ENCODE measurements at places on chromosomes 12 and 14.

DNA sequence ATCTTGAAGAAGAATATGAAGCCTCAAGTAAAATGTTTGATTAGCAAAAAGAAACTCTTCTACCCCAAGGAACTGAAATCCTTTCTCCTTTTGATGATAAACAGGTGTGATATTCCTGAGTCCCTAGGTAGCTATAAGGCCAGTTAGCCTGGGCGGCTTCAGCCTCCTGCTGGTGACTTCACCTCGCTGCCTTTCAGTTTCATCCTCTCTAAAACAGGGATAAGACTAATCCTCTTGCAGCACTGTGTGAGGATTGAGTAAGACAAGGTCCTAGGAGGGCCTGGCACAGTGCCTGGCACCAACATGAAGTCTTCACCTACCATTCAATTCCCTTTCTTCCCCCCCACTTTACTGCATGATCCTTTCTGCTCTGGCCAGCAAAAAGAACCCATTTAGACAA is 42.1 kb downstream of the CIT start:
- no peak for DNase-seq

DNA sequence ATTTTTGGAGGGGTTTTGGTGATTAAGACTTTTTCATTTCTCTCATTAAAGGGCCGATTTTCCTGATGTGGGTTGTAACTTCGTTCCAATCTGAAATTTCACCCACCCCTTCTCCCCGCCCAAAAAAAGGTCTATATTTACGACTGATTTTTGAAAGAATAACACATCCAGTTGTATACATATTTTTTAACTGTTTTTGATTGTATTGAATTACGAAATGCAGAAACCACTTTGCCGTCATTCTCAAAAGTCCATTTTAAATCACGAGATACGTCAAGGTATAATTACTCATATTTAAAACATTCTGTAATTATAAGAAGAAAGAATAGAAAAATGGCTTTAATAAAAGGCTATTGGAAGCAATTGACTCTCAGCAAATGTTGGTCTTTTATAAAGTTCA is 520.7 kb downstream of the MED13L start:
- no peak for DNase-seq

DNA sequence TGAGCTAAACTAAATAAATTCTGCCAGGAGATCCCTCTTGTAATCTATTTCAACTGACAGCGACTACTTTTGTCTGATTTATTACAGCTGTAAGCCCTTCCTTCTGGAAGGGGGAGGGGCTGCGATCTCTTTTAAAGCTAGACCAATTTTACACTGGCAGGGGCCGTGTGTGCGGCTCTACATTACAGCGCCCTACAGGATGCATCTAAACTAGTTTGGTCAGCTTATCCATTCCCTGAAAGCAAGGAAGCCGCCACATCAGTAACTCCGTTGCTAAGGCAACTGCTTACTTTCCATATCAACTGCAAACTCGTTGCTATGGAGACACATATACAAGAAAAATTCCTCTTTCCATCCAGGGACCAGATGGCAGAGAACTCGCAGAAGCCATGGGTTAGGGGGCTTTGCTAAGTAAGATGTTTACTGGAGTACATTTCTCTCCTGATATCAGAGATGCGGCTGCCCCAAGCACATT is 17.4 kb downstream of the FOXN3 start:
- peak; percentile 27 for DNase-seq

DNA sequence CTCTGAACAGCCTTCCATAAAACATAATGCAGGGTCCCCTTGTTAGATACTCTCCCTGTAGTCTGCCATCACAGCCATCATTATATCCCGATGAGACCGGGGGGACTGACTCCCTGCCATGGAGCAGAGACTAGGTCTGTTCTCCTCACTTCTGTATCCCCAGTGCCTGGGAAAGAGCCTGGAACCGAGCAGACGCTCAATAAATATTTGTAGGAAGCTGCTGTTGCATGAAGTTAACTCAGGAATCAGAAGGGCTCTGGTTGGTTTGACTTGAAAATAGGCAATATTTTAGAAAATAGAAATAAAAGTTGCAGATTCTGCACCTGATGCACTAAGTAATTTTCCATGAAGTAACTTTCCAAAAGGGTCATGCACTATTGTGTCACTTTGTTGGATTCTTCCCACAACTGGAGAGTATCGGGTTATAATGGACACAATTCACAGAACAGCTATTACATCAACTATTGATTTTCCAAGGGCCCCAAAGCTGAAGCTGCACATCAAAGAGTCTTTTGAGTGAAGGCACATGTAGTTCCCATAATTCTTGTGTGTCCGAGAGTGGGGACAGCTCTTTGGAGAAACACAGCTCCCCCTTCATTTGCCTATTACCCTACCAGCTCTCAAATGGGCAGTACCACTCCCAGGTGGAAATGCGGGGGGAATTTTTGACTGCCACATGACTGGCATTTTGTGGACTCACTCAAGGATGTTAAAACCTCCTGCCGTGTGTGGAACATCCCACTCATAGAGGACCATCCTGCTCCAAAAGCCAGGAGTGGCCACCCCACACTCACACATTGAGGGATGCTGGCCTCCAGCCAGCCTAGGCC is 18.8 kb downstream of the CLMN start:
- DNase-seq: no peak

DNA sequence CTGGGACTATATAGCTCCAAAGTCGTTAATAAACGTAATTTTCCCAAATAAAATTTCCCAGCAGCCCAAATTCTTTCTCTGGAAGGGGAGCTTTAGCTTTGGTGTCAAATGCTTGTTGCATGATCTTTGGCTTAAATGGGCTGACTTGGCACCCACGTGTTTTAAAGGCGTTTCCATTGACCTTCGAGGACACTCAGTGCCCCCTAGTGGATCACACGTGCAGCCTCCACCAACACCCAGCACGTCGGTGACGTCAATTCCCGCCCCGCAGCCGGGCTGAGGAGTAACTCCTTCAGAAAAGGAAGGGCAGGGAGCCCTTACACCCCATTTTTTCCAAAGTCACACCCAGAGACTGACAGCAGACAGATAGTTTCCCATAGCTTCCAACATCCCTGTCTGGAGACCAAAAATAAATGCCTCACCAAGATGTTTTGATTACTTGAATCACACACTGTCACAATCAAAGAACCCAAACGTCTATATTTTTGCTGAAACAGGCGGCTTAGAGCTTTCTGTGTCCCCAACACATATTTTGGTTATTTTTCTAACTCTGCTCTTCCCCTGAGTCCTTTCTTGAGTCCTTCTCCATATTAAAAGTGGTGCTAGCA is 707.9 kb downstream of the AACS start:
- peak; percentile 80 for DNase-seq

GRCh38 chr12:130041983-130042812 is 120.1 kb upstream of the FZD10 start:
- no peak for DNase-seq

GRCh38 chr14:103214461-103214958 is 91.2 kb downstream of the TNFAIP2 start:
- DNase-seq: no peak

- DNase-seq: no peak
These were observed 120.5 kb downstream of the KCNMB4 start for GRCh38 chr12:70486588-70486987.

GRCh38 chr14:25092258-25092740 is 42.4 kb upstream of the STXBP6 start:
- no peak for DNase-seq

- DNase-seq: peak; percentile 56
These were observed 491 bp downstream of the WDR20 start for GRCh38 chr14:102140027-102140749.

DNA sequence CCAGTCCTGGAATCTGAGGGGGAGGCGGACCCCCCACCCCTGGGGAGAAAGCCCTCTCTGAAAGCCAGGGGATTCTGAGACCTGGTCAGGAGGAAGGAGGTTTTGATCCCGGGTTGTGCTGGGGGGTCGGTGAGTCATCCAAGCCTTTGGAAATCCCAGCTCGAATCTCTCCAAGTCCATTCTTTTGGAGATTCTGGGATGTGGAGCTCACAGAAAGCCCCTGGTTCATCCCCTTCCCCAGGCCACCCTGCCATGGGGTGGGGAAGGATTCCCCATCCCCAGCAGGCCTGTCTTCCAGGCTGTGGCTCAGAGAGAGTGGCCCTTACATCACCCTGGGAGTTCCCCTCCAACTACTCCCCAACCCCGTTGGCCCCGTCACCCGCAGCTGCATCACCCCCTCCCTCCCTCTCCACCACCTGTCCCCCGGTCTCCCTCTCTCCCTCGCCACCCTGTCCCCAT is 14.3 kb downstream of the EXOC3L4 start:
- DNase-seq: peak; percentile 53

DNA sequence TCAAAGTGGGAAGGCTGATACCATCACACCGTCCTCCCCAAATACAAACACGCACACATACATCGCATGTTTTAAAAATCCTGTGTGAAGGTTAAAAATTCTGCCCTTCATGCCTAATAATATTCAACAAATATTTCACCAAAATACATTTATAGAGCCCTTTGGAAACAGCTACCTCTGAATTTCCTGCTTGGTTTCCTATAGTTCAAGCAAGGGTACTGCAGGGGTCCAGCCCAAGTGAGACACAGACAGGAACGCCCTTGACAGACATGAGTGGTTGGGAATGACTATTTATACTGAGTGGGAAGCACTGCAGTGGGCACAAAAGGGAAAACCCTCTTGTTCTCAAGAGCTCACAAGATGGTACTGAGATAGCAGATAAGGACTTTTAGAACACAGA is 51.0 kb downstream of the ST8SIA1 start:
- no peak for DNase-seq

DNA sequence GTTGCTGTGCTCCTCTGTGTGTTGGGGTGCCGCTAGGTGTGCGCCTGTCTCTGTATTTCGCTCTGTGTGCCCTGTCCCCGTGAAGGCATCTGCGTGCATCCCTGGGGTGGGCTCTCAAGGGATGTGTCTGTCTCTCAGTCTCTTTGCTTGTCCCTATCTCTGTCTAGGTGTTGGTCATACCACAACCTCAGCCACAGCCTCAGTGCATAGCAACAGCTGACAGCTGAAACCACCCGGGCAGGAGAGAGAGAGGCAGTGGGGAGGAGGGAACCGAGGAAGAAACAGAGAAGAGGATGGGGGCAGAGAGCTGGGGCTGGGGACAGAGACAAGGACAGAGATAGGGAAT is 953 bp upstream of the NXPH4 start:
- DNase-seq: peak; percentile 80

GRCh38 chr14:89941830-89942377 is 12.6 kb downstream of the EFCAB11 start:
- DNase-seq: no peak

DNA sequence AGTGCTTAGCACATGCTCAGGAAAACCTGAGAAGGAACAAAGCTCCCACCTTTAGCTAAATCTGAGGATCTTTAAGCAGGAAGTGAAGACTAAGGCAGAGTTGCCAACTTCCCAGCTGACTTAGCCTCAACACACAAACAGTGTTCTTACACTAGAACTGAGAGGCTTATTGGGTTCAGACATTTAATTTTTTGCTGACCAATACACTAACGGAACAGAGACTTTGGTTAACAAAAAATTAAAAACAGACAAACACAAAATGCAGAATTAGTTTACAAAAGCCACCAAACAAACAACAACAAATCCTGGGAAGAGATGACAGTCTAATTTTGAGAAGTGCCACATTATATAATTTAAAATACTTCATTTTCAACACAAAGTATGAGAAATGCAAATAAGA is 1123.7 kb upstream of the ATXN7L3B start:
- DNase-seq: no peak

GRCh38 chr12:122732170-122732569 is 1.5 kb upstream of the HCAR1 start:
- no peak for DNase-seq

DNA sequence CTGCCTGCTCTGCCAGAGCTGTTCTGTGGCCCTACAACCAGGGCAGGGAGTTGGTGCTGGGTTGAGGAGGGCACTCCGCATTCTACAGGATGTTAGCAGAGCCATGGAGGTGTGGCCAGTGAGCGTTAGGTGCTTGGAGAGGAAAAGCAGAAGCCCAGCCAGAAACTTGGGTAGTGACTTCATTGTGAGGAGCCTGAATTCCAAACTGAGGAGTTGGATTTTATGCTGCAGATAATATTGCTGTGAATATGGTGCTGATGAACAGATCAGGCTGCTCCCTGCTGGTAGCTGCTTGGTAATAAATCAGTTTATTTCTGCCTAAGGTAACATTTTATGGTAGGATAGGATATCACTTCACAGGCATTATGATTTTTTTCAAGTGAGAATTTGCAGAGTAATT is 7.1 kb upstream of the CCDC175 start:
- no peak for DNase-seq

- peak; percentile 3 for DNase-seq
These were observed 986 bp downstream of the TSSK4 start for GRCh38 chr14:24206260-24207103.

DNA sequence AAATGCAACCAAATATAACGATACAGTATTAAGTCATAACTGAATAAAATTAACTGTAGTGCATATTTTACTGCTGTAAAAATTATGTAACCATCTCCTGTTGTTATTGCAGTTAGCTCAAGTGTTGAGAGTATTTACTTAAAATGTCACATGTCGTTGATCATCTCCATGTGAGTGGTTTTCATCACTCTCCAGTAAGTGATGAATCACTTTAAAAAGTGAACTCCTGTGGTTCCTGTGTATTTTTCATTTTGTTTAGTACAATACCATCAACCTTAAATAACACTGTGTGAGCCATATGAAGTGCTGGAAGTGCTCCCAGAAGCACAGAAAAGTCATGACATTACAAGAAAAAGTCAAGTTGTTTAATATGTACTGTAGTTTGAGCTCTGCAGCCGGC is 104.7 kb upstream of the SLCO1B1 start:
- DNase-seq: no peak

- DNase-seq: no peak
These were observed 202.6 kb upstream of the ALG10B start for GRCh38 chr12:38113991-38114390.

DNA sequence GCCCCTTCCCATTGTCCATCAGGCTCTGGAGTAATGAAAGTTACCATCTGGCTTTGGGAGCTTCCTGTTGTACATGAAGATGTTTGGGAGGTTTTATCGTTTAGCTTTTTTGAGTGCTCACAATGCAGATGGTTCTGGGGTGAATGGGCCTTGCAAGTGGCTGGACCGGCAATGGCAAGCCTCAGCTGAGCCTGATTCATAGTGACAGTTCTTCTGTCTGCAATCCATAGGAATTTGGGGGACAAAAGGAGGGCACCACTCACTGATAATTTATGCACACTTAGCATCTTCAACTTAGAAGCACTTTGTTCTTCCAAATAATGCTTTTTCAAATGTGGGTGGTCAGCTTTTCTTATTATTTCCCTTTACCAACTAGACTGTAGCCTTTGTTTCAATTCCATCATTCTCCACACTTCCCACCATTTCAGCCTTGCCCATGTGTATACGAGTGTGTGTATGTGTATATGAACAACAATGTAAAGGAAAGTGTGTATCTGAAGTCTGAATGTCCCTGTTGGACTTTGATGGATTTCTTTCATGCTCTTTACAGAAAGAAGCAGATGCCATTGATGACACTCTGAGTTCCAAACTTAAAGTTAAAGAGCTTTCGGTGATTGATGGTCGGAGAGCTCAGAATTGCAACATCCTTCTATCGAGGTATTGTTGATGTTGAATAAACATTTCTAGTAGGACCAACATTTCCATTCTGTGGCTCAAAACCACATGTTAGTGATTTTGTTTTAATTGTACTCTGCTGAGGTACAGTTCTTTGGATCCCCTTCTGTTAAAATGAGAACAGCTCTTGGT is 125.5 kb downstream of the GPR135 start:
- DNase-seq: no peak

Measured in NAMALWA (cell line).